Right renal pelvis (tissue), 4 donors: ENCODE measurements at places on chromosomes 13 and 19. TPM values are rescaled to one million over a fixed set of nuclear protein-coding genes. Genes with fewer than 3 reads are reported as not detected.

The HSPB6 gene
- polyA plus RNA-seq: 28.1 TPM

The DHDH gene
- polyA plus RNA-seq: 6.9 TPM

The ONECUT3 gene
- polyA plus RNA-seq: not detected

The CBARP gene
- 5.3 TPM for polyA plus RNA-seq

The PDX1 gene
- not detected for polyA plus RNA-seq

The SDHAF1 gene
- polyA plus RNA-seq: 12.7 TPM

The ZNF69 gene
- polyA plus RNA-seq: 17.3 TPM

The ZNF135 gene
- polyA plus RNA-seq: 21.9 TPM

The CPB2 gene
- polyA plus RNA-seq: 0.09 TPM

The IFI30 gene
- 16.3 TPM for polyA plus RNA-seq

The ZNF567 gene
- polyA plus RNA-seq: 14.5 TPM

The GPR183 gene
- 2.2 TPM for polyA plus RNA-seq

The PRSS57 gene
- 0.40 TPM for polyA plus RNA-seq

The ITM2B gene
- polyA plus RNA-seq: 2,041 TPM

The ZNF14 gene
- polyA plus RNA-seq: 14.5 TPM

The NOVA2 gene
- 4.4 TPM for polyA plus RNA-seq

The EPSTI1 gene
- polyA plus RNA-seq: 14.8 TPM

The CYP4F2 gene
- not detected for polyA plus RNA-seq

The HSH2D gene
- 0.54 TPM for polyA plus RNA-seq

The RNF225 gene
- not detected for polyA plus RNA-seq

The CEACAM3 gene
- polyA plus RNA-seq: 0.06 TPM

The HCN2 gene
- 0.18 TPM for polyA plus RNA-seq
